Stimulated activated CD8-positive, alpha-beta memory T cell treated with anti-CD3 and anti-CD28 coated beads, Interleukin-15, amount 100 ng/mL, for 4 hours (primary cell): ENCODE measurements at places on chromosomes 2 and 18.

- no peak for DNase-seq
Observed at GRCh38 chr2:55936351-55936750, 12.8 kb upstream of the EFEMP1 start.

GRCh38 chr2:238294393-238295143, 6.2 kb upstream of the PER2 start:
- no peak for DNase-seq

DNA sequence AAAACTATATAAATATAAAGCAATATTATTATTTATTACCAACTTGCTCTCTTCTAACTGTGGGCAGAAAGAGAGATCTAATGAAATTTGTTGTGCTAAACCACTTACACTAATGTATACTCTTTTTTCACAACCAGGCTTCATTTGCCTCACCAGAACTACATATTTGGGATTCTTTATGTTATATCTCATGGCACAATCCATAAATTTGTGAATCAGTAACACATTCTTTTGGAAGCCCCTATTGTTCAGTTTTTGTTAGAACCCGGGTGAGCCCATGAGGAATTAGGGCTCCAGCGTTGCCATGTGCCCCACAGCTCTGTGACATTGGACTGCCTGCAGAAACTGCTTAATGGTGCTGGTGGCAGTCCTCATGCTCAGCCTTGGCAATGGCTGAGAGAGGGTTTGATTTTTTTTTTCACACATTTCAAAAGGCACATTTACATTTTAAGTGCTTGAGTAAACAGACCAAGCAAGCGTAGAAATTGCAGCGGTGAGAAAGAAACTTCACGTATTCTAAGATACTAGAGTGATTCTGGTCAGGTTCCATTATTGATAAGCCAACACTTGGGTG, 15.3 kb downstream of the VIT start:
- DNase-seq: no peak

DNA sequence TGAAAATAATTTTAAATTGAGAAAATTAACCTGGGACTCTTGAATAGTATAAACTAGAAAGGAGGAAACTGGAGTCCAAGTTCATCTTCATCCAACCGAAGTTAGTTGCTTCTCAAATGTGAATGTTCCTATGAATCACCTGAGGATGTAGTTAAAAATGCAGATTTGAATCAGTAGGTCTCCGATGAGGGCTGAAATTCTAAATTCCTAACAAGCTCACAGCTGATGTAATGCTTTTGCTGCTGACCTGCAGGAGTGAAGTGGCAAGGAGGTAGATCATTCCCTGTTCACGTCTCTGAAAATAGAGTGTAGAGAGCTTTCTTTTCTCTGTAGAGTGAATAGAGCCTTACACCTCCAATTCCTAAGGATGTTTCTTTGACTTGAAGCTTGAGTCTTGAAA, 685.5 kb downstream of the CPS1 start:
- DNase-seq: no peak

DNA sequence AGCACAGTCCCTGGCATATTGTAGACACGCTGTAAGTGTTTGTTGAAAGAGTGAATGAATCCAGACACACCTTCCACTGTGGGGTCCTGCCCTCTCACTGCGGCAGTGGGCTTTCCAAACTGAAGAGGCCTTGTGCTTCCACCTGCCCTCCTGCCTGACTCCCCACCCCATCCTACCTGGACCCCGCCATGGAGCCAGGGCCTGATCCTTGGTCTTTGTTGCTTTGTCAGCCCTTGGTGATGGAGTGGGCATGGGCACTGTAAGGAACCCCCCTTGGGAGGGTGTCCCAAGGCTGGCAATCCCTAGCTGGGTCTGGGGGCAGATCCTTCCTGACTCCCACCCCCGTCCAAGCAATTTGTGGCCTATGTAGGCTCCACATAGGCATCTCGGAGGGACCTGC, 33.1 kb downstream of the KLHL29 start:
- DNase-seq: no peak

DNA sequence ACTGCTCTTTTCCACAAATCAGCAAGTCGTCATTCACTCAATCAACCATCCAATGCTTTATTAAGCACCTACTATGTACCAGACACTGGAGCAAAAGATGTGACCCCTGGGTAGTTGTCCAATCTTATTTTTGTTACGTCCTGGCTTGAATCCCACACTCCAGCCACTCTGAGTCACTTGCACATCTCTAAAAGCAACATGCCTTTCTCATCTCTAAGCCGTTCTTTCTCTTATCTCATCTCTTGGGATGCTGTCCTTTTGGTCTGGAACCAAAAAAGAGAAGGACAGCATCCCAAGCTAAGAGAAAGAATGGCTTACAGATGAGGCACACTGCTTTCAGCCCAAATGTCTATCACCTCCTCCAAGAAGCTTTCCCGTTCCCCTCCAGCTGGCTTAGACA, 58.8 kb downstream of the RNF152 start:
- no peak for DNase-seq

- DNase-seq: no peak
Observed at GRCh38 chr2:11411768-11412448, 54.1 kb downstream of the E2F6 start.

- DNase-seq: no peak
Observed at GRCh38 chr2:127404466-127405254, 13.6 kb upstream of the PROC start.
